Natural killer cell treated with Interleukin-12 subunit alpha and Interleukin-12 subunit beta and Interleukin-15 and Interleukin-18, amount 100 ng/mL, for 72 hours (primary cell): ENCODE measurements at places on chromosomes 5 and 9. TPM values are rescaled to one million over a fixed set of nuclear protein-coding genes. Genes with fewer than 3 reads are reported as not detected.

The IRX1 gene
- total RNA-seq = not detected

The OR1N1 gene
- total RNA-seq = not detected

DNA sequence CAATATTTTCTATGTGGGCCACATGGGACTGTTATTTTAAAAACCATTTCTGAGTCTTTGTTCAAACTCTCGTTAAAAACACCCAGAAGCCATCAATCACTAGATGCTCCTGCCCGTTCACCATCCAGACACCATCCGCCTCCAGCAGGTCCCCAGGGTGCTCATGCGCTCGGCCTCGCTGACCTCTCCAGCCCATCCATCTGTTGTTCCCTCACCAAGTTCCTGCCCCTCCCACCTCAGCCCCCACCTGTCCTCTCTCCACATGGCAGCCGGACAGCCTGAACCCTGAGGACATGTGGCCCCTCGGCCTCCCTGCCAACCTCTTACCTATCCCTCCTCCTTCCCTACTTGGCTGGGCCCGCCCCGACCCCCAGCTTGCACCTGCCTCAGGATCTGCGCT, 31.6 kb downstream of the NSUN2 start:
- no peak for DNase-seq
- H3K4me3 ChIP-seq = no peak overlapping the region
- H3K4me1 ChIP-seq = peaks cover 4% of the 10 kb centered on the region
- H3K27me3 ChIP-seq = no peaks in the 10 kb centered on the region
- no peak overlapping the region for H3K27ac ChIP-seq
- peaks cover 52% of the 10 kb centered on the region for H3K36me3 ChIP-seq

The BASP1 gene
- total RNA-seq = 8.1 TPM

- peaks cover 33% of the 10 kb centered on the region for H3K36me3 ChIP-seq
- H3K27ac ChIP-seq = no peak overlapping the region
- H3K27me3 ChIP-seq = no peaks in the 10 kb centered on the region
- H3K4me3 ChIP-seq = no peak overlapping the region
- DNase-seq = no peak
Measured at GRCh38 chr9:5718296-5719032, 89.6 kb downstream of the RIC1 start.

- peaks cover 27% of the 10 kb centered on the region for H3K27me3 ChIP-seq
- no peak overlapping the region for H3K4me3 ChIP-seq
- no peak overlapping the region for H3K27ac ChIP-seq
- H3K36me3 ChIP-seq = no peaks in the 10 kb centered on the region
- H3K4me1 ChIP-seq = no peaks in the 10 kb centered on the region
Measured at GRCh38 chr5:78526049-78526525, 122.5 kb downstream of the LHFPL2 start.

The GABRA1 gene
- not detected for total RNA-seq
